Cortex of kidney (tissue), 1 donor: ENCODE measurements at places on chromosomes 4 and X.

- DNase-seq = no peak
Measured at GRCh38 chr4:185192059-185192458, 11.7 kb downstream of the CFAP97 start.

DNA sequence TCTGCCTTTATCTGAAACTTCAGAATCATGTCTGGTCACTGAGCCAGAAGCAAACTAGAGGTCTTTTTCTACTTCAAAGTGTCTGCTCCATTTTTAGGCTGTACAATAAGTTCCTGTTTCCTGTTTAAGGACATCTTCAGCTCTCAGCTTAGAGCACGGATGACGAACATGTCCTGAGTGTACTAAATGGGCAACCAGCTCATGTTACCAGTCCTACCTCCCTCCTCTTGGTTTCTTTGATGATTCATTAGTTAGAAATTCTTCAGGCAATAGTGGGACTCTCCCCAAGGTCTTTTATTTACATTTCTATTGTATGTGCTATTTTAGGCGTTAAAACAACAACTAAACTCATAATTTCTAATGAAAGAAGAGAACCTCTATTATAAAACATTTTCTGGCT is 58.0 kb downstream of the ENPEP start:
- DNase-seq = no peak

- no peak for DNase-seq
Measured at GRCh38 chrX:132662844-132663243, 174.0 kb upstream of the MBNL3 start.

- DNase-seq = no peak
Measured at GRCh38 chr4:140094438-140095420, 59.3 kb downstream of the MAML3 start.

DNA sequence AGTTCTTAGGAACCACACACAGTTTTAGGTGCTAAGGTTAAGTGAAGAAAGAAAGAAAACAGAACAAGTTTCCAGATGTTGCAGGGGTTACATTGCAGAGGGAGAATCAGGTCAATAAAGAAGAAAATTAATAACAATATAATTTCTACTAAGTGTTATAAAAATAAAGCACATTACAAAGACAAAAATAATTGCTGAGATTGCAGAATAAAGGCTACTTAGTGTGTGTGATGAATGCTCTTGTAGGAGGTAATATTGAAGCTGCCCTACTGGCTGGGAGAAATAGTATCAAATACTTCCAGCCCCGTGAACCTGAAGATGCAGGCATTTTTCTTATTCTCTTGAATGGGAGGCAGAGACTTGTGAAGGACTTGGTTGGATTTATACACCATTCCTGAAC is 33.2 kb upstream of the FAM9A start:
- no peak for DNase-seq

GRCh38 chr4:87934157-87934704 is 41.3 kb upstream of the SPP1 start:
- DNase-seq = no peak

DNA sequence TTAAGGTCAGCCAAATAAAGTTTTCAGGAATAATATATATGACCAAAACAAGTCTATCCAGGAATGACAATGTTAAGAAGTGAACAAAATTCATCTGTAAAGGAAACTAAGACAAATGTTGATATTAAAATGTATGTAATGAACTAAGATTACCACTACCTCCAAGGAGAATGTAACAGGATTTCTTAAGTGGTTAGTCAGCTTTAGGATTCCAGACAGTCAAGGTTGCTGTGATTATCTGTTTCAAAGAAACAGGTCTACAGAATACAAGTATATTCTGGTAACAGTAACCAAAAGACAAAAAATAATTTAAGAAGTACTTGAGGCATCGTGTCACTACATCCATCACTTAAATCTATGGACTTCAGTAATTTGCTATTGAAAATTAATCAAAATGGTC is 172.8 kb downstream of the SCFD2 start:
- no peak for DNase-seq

GRCh38 chrX:19673375-19674040 is 158.2 kb upstream of the MAP3K15 start:
- no peak for DNase-seq

DNA sequence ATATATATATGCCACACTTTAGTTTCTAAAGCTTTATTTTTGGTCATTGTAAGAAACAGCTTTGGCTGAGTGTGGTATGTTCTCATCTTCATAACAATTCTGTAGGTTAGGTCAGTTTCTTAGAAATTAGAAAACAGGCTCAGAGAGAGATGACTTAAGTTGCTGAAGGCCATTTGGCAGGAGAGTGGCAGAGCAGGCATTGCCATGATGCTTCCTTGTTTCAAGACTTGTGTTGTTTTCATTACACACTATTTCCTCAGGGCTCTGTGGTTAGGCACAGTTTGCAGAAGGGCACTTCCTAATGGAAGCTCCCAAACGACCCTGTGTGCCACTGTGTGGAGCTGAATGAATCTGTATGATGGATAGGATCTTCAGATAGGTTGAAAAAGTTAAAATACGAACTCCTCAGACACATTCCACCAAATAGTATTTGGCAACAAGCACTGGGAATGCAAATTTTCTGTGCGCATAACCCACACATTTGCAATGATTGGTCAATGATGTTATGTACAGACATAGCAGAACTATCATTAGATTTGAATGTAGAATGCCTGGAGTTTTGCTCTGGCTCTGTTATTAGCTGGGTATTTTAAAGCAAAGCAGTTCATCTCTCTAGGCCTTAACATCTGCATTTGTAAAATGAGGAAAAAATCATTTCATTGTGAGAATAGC is 274.3 kb upstream of the HS3ST1 start:
- DNase-seq = no peak

- no peak for DNase-seq
Measured at GRCh38 chr4:109315341-109315740, 12.9 kb upstream of the COL25A1 start.

- no peak for DNase-seq
Measured at GRCh38 chr4:61828960-61829359, 628.8 kb downstream of the ADGRL3 start.
